ENCODE measurements at places on chromosomes 4 and X. TPM values are rescaled to one million over a fixed set of nuclear protein-coding genes. Genes with fewer than 3 reads are reported as not detected.

GRCh38 chrX:55640854-55641253 lies 17.7 kb downstream of the FOXR2 start:
- no peaks in the 10 kb centered on the region for H3K36me3 ChIP-seq
- H3K4me3 ChIP-seq = no peak overlapping the region
- no peaks in the 10 kb centered on the region for H3K27me3 ChIP-seq

DNA sequence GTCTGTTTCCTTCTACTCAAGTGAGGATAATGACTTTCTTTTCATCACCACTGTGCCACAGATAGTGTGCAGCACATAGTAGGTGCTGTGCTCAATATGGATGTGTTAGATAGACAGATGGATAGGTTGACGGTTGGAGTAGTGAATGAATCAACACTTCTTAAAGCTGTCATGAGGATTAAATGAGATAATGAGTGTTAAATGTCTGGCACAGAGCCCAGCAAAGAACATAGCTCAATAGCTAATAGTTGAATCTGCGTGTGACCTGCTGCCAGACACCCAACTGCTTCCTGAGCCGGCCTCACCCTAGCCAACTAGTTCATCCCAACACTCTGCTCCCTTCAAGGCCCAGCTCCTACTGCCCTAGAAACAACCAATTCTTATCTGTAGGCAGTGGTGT lies 67.7 kb upstream of the PJA1 start:
- H3K4me3 ChIP-seq = no peak overlapping the region
- H3K27me3 ChIP-seq = no peaks in the 10 kb centered on the region
- DNase-seq = no peak
- H3K4me1 ChIP-seq = no peaks in the 10 kb centered on the region
- H3K36me3 ChIP-seq = no peaks in the 10 kb centered on the region
- no peak overlapping the region for H3K27ac ChIP-seq

DNA sequence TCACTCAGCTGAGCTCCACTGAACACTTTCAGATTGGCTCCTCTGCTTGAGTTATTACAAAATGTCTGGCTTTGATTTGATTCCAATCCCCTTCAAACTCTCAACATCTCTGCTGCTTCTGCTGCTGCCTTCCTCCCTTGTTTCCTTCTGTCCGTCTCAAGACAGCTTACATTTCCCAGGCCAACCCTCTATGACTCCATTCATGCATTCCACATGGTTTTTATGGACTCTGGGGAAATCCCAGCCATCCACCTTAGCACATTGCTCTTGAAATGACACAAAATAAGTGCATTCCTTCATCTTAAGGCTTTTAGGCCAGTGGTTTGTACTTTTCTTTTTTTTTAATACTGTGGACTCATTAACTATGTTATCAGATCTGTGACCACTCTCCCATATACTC lies 68.5 kb upstream of the TMEM164 start:
- peaks cover 4% of the 10 kb centered on the region for H3K27me3 ChIP-seq
- no peak for DNase-seq
- H3K4me1 ChIP-seq = no peaks in the 10 kb centered on the region
- H3K4me3 ChIP-seq = no peak overlapping the region
- peaks cover 2% of the 10 kb centered on the region for H3K36me3 ChIP-seq

DNA sequence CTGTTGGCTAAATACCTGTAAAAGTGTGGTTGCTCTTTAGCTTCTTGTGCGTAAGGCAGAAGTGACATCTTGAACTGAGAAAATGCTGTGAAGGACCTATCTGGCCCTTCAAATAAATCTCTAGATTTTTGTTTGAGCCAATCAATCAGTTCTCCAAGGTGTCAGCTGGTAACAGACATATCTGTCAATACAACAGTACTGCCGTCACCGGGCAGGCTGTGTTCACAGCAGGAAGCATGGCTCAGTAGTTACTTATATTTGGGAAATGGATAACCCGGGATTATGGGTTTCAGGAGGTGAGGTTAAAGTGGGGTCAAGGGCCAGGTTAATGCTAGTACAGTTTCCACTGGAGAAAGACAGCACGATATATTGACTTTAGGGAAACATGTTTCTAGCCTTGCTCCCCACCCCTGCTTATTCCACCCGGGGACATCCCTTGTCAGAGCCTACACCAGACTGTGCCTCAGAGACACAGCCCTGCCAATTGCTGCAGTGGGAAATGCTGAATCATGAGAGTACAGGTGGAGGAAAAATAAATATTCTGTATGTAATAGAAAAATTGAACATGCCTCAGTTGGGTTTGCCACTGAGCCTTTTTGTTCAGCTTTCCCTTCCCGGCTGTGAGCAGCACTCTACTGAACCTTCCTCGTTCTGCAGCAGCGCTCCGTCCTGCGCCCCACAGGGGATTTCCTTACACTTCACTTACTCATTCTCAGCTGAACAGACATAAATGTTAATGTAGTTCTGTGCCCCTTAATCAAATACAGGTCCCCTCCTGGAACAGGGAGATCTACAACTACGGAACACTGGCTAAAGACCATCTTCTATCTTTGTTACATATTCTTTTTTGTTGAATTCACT lies 121.1 kb downstream of the MGST2 start:
- H3K27me3 ChIP-seq = peaks cover 20% of the 10 kb centered on the region
- no peaks in the 10 kb centered on the region for H3K36me3 ChIP-seq
- DNase-seq = no peak

SH3RF1 gene
- total RNA-seq = 0.16 TPM

DNA sequence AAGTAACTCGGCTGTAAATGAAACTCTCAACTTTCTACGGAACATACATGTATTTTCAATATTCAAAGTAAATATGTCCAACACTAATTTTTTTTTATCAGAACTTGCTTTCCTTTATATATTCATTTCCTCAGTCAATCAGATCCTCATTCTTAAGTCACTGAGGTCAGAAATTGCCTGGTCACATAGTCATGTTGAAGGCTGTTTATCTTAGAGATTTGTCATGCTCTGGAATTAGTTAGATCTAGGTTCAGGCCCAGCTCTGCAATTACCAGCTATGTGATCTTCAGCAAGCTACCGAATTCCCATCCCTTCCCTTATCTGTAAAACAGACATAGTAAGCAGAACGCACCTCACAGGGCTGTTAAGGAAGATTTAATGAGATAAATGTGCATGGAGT lies 228.8 kb downstream of the SPCS3 start:
- no peak overlapping the region for H3K4me3 ChIP-seq
- H3K36me3 ChIP-seq = no peaks in the 10 kb centered on the region
- no peaks in the 10 kb centered on the region for H3K4me1 ChIP-seq
- no peak for DNase-seq

DNA sequence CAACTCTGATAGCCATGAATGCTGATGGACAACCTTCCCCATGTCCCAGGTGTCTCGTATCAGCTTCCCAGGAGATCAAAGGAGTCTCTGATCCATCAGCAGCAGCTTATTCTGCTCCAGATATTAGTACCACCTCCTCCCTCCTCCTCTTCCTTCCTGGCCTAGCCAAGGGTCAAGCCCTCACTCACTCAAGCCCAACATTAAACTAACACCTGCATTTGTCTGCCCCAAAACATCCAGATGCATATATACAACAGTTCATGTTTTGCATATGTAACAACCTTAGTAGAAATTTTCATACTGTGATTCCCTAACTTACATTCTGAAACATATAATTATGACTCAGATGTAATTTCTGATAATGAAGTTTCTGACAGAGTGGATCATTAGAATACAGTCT lies 29.9 kb downstream of the BCLAF3 start:
- peaks cover 8% of the 10 kb centered on the region for H3K4me1 ChIP-seq
- no peaks in the 10 kb centered on the region for H3K27me3 ChIP-seq

DNA sequence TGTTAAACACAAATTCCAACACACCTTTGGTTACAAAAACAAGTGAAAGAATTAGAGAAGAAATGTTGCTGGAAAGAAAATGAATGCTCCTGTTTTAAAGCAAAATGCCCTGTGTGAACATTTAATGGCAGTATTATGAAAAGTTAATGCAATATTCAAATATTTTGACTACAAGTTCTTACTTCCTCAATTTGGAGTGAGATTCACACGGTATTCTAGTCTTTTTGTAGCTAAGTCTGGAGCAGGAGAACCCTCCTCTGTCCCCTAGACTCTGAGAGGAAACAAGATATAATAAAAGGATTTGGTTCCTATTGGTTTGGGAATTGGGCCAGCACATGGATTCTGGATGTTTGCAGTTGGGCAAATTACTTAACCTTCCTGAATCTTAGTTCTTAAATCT lies 12.7 kb downstream of the MAD2L1 start:
- no peak overlapping the region for H3K4me3 ChIP-seq
- H3K27ac ChIP-seq = no peak overlapping the region
- H3K27me3 ChIP-seq = no peaks in the 10 kb centered on the region
- no peaks in the 10 kb centered on the region for H3K36me3 ChIP-seq
- H3K4me1 ChIP-seq = peaks cover 2% of the 10 kb centered on the region

- peak overlapping the region; percentile 51 for H3K27ac ChIP-seq
- no peak for DNase-seq
- H3K4me3 ChIP-seq = peak overlapping the region; percentile 39
- H3K36me3 ChIP-seq = peaks cover 3% of the 10 kb centered on the region
These were observed 20.5 kb upstream of the BLTP1 start for GRCh38 chr4:122131562-122132157.

GRCh38 chr4:164617426-164617825 lies 136.5 kb upstream of the SMIM31 start:
- DNase-seq = no peak
- H3K36me3 ChIP-seq = no peaks in the 10 kb centered on the region
- H3K4me1 ChIP-seq = no peaks in the 10 kb centered on the region
- H3K4me3 ChIP-seq = no peak overlapping the region

DNA sequence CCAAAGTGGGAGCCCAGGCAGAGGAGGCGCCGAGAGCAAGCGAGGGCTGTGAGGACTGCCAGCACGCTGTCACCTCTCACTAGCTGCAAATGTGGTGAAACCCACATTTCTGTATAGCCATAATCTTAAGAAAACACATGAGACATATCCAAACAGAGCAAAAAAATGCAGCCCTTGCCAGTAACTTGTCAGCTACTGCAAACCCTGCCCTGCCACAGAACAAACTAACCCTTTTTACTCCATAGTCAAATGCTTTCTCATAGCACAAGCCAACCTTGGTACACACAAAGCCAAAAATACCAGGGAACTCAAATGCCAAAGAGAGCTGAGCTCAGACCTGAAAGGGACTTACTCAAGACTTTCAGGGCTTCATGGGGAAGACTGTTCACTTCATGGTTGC lies 14.9 kb upstream of the NXF3 start:
- no peaks in the 10 kb centered on the region for H3K27me3 ChIP-seq
- H3K27ac ChIP-seq = no peak overlapping the region
- no peak for DNase-seq
- no peaks in the 10 kb centered on the region for H3K36me3 ChIP-seq
- H3K4me1 ChIP-seq = no peaks in the 10 kb centered on the region

DNA sequence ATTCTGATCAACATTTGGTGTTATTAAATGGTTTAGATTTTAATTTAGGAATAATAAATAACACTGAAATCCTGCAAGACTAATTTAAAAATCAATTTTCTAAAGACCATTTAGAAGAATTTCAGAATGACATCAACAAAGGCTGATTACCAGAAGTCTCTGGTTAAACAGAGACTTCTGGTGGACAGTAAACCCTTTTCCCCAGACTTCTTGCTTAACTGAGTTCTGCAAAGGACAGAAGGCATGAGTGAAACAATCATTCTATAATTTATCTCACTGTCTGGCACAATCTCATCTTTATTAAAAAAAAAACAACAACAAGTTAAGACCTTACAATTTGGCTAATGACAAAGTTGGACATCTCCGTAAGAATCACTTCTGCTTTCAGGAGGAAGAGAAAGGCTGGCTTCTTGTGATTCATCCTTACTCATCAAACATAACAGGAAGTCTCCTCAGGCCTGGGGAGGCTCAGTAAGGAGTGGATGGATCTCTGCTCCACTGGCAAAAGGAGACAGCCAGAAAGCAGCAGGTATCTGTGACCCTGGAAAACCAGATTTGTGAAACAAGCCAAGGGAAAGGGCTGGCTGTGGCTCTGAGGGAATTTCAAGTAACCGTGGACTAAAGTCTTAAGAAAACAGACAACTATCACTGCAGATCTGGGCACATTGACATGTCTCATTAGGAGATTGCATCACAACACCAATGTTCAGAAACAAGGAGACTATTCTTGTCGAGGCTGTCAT lies 908 bp upstream of the TLR6 start:
- peaks cover 32% of the 10 kb centered on the region for H3K4me1 ChIP-seq
- peaks cover 11% of the 10 kb centered on the region for H3K27me3 ChIP-seq
- DNase-seq = no peak
- peak overlapping the region; percentile 41 for H3K4me3 ChIP-seq

TEC gene
- total RNA-seq = 2.4 TPM

GRCh38 chrX:35842674-35843073 lies 44.5 kb downstream of the MAGEB16 start:
- H3K4me1 ChIP-seq = no peaks in the 10 kb centered on the region
- H3K4me3 ChIP-seq = no peak overlapping the region
- no peak for DNase-seq
- H3K27me3 ChIP-seq = no peaks in the 10 kb centered on the region

Measured in T-helper 17 cell (primary cell).